ENCODE measurements at places on chromosomes 12 and 14.

DNA sequence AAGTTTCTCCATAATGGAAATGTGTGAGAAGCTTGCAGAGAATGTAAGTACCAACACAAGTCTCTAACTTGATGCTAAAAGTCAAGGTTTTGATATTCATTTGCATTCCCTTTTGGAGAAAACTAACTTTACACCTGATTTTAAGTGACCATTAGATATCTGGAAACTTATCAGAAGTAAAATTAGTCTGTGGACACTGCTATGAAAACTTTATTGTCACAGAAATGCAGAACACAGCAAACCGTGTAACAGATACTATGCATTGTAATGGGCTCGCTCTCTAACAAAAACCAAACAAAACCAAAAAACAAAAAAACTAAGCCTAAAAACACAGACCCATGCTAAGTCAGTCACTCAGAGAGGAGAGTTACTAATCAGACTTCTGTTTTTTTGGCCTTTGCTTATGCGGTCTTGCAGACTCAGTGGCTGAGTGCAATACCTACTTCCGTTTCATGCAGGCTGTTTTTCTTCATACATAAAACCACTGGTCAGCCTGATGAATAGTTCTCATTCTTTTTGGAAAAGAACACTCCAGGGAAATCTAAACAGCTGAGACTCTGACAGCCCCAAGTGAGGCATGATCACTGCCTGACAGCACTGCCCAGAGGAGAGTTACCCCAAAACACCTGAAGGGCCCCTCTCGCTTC is 35.7 kb downstream of the NRDE2 start:
- DNase-seq = no peak

DNA sequence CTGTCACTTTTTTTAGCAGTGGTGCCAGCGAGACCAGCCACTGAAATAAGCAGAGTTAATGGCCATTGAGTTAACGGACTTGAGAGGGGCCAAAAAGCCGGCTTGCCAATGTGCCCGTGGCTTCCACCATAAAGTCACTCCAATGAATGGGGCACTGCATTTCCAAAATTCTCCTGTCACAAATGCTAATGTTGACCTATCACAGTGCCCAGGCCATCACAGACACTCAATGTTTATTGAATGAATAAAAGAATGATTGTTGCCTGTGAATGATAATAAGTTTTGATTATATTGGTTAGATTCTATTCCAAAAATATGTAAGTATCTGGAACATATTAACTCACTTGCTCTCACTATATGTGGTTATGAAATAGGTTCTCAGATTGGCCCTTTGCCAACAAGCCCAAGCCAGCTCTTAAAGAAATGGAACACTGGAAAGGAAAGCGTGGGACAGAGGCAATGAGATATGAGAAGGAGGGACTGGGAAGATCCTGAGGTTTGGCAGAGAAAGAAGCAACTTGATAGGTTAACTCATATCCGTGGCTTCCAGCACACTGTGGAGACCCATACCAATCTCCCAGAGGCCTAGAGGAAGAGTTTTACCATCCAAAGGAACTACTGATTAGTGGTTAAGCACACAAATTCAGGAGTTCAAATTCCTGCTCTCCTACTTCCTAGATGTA is 108.7 kb downstream of the BTG1 start:
- no peak for DNase-seq

- DNase-seq = peak; percentile 22
Measured at GRCh38 chr12:68334132-68334531, 2.0 kb upstream of the MDM1 start.

- no peak for DNase-seq
Measured at GRCh38 chr12:122584177-122584863, 57.3 kb downstream of the KNTC1 start.

GRCh38 chr12:31591380-31591901 is 505 bp upstream of the DENND5B start:
- DNase-seq = no peak

- no peak for DNase-seq
Measured at GRCh38 chr14:29459531-29459930, 468.1 kb downstream of the PRKD1 start.

DNA sequence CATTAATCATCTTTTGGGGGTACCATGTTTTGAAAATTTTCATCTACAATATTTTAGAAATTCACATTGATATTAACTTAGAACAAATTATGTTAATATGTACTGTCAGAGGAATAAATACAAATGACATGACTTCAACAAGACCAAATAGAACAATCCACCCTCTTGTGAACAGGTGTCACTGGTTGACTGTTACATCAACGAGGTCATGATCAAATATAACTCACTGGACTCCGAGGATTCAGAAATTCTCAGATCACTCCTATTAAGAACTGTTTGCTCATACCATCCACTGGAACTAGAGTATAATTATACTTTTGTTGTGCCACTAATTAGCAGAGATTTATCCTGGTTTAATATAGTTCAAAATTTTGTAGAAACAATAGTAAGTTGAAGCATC is 318.8 kb downstream of the PRKD1 start:
- no peak for DNase-seq

GRCh38 chr14:74962493-74962892 is 7.1 kb upstream of the PGF start:
- no peak for DNase-seq

GRCh38 chr14:22653012-22653621 is 9.0 kb upstream of the OR6J1 start:
- DNase-seq = peak; percentile 55

DNA sequence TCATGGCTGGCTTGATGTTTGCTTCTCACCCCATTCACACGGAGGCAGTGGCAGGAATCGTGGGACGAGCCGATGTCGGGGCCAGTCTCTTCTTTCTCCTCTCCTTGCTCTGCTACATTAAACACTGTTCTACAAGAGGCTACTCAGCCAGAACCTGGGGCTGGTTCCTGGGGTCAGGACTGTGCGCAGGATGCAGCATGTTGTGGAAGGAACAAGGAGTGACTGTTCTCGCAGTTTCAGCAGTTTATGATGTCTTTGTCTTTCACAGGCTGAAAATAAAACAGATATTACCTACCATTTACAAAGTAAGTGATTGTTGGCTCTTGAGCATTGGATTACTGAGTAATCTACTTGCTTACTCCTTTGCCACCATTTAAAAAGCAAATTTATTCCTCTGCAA is 170.6 kb downstream of the TMTC2 start:
- DNase-seq = no peak

DNA sequence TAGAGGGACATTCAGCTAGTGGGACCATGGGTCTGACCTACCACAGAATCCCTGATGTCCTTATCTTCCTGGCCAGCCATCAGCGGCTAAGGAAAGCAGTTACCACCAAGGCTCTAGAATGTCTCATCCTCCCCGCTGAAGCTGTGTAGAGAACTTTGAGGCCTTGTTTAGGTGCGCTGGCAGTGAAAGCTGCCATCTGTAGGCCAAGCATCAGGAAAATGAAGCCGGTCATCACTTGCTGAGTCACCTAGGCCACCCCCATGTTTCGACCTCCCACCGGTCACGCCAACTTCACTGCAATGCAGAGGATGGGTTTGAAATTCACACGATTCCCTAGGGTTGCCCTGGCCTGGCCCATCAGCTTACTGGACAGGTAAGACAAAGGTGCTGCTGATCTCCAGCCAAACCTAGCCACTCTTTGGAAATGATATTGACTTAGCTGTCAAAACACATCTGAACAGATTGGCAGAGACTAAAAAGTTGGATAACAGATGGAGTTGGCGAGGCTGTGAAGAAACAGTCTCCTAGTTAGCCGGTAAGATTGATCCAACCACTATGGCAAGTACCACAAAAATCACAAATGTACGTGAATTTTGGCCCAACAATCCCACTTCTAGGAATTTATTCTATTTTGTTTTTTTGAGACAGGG is 52.0 kb downstream of the NOS1 start:
- DNase-seq = no peak

DNA sequence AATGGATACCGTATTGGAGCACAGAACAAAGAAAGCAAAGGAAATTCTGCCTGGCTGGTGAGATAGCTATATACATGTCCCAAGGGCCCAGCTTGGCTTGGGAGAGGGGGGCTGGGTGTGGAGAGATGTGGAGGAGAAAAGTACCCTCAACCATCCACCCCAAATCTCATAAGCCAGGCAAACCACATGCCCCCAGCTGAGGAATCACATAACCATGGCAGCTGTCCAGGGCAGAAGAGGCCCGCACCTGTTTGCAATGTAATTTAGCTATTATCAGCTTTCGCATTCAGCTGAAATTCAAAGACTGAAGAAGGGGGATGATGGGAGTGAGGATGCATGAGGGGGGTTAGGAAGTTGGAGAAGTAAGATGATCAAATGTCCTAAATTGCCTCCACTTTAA is 196.1 kb downstream of the TBX5 start:
- DNase-seq = no peak

DNA sequence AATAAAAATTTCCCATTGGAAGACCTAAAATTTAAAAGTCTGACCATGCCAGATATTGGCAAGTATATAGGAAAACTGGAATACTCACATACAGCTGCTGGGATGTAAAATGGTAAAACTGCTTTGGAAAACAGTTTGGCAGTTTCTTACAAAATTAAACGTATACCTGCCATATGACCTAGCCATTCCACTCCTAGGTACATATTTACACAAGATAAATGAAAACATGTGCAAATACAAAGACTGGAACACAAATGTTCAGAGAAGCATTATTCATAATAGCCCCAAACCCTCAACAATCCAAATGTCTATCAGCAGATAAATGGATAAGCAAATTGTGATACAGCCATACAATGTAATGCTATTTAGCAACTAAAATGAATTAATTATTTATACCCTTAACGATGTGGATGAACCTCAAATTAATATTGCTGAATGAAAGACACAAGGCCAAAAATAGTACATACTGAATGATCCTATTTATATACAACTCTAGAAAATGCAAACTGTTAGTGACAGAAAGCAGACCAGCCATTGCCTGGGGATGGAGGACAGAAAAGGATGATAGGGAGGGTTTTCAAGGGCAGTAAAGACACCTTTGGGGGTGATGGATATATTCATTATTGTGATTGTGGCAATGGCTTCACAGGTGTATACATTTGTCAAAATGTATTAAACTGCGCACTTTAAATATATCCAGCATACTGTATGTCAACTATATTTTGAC is 21.3 kb upstream of the TCP11L2 start:
- DNase-seq = no peak

- no peak for DNase-seq
Measured at GRCh38 chr12:105252901-105253300, 16.9 kb upstream of the APPL2 start.

- DNase-seq = no peak
Measured at GRCh38 chr12:82361461-82361915, 3.2 kb downstream of the METTL25 start.

GRCh38 chr14:62847168-62847567 is 198.1 kb downstream of the KCNH5 start:
- DNase-seq = no peak

DNA sequence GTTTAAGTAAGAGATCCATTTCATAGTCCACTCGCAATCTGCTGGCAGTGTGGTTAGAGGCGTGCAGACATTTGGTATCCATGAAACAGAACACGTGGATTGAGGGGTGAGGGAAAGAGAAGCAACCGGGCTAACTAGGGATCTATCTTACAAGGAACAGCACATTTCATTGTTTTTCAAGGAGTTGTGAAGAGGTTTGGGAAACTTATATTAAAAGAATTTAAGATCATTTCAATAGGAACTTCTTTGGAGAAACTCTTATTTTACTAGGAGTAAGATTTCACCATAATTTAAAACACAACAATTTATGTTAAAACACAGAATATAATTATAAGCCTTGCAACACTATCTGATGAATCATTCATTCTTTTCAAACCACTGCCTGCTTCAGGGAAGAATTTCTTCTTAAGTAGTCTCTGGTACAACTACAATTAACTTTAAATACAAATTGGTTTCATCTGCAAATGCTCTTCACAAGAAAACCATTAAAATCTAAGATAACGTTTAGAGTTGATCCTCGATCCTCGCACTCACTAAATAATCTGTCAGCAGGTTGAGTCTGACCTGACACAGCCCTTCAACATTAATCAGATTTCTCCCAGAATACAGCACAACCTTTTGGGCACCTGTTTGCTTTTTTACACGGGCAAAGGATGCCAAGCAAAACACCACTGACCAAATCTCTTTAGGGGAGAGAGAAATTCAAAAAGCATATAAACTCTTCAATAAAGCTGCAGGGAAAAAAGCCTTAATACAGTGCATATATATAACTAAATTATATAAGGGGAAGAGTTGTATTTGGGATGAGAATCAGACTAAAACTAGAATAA is 27.3 kb downstream of the PPTC7 start:
- no peak for DNase-seq

DNA sequence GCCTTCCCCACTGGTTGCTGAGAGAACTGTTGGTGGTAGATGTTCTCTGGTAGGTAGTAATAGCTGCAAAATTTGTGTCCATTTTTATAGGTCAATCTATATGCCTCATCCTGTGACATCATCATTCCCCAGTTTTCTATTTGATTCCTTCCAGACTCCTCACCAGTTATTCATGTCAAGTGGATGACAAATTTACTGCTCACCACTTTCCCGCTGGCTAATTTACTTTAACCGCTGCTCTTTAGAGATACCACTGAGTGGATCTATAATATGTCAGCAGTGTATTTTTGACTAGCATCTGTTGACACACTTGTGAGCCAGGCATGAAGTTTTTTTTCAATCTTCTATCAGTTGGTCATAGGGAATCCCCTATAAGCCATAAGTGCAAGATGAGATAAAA is 24.6 kb downstream of the GPR65 start:
- no peak for DNase-seq

DNA sequence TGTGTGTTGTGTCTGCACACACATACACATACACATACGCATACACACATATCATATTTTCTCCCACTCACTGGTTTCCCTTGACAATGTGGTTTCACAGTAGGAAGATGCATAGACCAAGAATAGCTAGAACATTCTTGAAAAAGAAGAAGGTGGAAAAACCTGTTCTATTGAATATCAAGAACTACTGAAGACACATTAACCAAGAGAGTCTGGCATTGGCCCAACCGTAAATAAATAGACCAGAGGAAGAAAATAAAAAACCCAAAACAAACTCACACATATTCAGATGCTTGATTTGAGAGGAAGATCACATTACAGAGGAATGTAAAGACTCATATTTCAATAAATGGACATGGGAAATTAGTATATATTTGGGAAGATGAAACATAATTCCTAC is 311.3 kb downstream of the FOXG1 start:
- no peak for DNase-seq

GRCh38 chr12:6788972-6789924 is at the start of gene CD4:
Gene CD4, plus strand, starts transcription at chr12:6789528. Its CDS starts 10,611 bp downstream, at chr12:6800139.
- DNase-seq = peak; percentile 76

DNA sequence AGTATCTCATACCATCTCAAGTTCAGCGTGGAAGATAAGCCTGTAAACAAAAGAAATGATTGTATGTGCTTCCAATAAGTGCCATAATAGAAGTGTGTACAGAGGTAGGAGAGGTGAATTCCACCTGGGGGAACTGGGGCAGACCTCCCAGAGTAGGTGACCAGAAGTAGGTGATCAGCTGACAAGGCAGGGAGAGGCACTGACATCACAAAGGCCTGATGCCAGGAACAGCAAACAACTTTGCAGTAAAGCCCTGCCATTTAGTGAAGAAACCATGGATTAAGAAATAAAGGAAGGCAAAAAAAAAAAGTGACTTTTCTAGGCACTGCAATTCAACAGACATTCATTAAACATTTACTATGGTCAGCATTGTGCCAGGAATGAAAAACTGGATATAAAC is 31.1 kb downstream of the NR1H4 start:
- DNase-seq = no peak

Data from CD4-positive, alpha-beta T cell treated with Interleukin-21 for 1 hour (primary cell).